ENCODE measurements at places on chromosomes 4 and X.

DNA sequence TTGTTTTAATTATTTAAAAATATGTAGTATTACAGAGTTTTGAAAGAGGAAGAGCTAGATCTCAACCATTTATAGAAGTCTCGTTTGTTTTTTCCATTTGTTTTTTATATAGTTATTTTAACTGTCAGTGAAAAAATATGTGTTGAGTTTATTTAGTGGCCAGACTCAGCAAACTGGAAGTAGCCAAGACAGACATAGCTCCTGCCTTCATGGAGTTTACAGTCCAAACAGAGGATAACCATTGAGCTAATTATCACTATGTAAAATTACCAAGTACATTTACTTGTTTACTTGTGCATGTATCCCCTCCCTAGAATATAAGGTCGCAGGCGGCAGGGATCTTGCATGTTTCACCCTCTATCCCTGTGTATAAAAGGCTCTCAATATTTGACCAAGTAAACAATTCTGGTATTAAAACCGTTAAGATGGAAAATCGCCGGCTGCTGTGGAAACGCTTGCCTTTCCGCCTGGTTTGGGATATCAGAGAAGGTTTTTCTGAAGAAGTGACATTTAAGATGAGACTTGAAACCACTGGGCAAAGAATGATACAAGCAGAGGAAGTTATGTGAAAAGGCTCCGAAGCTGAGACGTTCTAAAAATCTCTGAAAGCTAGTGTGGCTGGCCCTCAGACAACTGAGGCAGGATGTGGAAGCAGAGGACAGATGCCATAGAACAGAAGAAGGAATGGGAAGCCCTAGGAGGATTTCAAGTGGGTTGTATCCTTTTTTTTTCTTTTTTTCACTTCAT lies 1.3 kb upstream of the CCNI start:
- no peaks in the 10 kb centered on the region for H3K27me3 ChIP-seq
- H3K36me3 ChIP-seq: no peaks in the 10 kb centered on the region
- H3K27ac ChIP-seq: peak overlapping the region; percentile 100
- peak overlapping the region; percentile 95 for H3K4me3 ChIP-seq

DNA sequence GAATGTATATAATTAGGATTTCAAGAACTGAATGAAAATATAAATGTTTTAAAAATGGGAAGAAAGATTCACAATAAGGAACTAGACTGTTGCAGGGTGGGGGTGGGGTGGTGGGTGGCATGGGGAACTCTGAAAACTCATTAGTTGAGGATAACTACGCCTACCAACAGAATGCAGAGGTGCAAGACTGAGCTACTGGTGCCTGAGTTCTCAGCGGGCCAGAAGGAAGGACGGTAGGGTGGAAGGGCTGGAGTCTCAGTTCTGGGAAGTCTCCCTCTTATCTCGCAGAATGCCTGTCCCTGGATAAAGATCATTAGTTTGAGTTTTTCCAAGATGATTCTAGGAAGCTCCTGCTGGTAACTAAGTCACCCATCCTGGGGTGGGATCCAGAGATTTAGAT lies 1.3 kb upstream of the SOD3 start:
- no peak overlapping the region for H3K4me3 ChIP-seq
- H3K4me1 ChIP-seq: peaks cover 8% of the 10 kb centered on the region
- H3K27me3 ChIP-seq: no peaks in the 10 kb centered on the region
- no peak overlapping the region for H3K27ac ChIP-seq
- H3K36me3 ChIP-seq: no peaks in the 10 kb centered on the region

GRCh38 chrX:46737462-46737861 lies 21.5 kb downstream of the SLC9A7 start:
- no peak overlapping the region for H3K27ac ChIP-seq
- no peaks in the 10 kb centered on the region for H3K36me3 ChIP-seq
- DNase-seq: no peak
- no peaks in the 10 kb centered on the region for H3K4me1 ChIP-seq
- H3K4me3 ChIP-seq: no peak overlapping the region

- no peaks in the 10 kb centered on the region for H3K27me3 ChIP-seq
- no peak overlapping the region for H3K27ac ChIP-seq
- no peak for DNase-seq
- H3K36me3 ChIP-seq: no peaks in the 10 kb centered on the region
- no peak overlapping the region for H3K4me3 ChIP-seq
- no peaks in the 10 kb centered on the region for H3K4me1 ChIP-seq
Observed at GRCh38 chrX:31061091-31061490, 10.8 kb downstream of the FTHL17 start.

DNA sequence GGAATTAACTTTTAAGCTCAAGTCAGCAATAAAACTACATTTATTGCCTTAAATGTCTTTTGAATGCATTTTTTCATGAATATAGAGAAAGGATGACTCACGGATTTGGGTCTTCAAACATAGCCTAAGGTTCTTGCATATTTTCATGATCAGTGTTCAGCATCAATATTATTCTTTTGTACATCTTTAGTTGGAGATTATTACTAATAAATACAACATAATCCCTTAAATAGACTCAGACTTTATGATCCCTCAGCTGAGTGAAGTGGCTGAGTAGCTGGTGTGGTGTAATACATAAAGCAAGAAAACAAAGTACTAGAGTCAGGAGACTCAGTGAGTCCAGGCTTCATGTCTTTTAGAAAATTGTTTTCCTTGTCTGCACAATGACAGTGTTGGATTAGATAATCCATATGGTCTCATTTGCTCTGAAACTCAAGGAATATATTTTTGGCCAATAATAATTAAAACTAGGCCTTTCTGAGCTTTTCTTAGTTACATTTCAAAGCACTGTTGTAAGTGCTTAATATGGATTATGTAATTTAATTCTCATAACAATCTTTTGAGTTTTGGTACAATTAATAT lies 78.3 kb upstream of the UNC5C start:
- no peak for DNase-seq
- H3K27ac ChIP-seq: no peak overlapping the region
- no peaks in the 10 kb centered on the region for H3K27me3 ChIP-seq

DNA sequence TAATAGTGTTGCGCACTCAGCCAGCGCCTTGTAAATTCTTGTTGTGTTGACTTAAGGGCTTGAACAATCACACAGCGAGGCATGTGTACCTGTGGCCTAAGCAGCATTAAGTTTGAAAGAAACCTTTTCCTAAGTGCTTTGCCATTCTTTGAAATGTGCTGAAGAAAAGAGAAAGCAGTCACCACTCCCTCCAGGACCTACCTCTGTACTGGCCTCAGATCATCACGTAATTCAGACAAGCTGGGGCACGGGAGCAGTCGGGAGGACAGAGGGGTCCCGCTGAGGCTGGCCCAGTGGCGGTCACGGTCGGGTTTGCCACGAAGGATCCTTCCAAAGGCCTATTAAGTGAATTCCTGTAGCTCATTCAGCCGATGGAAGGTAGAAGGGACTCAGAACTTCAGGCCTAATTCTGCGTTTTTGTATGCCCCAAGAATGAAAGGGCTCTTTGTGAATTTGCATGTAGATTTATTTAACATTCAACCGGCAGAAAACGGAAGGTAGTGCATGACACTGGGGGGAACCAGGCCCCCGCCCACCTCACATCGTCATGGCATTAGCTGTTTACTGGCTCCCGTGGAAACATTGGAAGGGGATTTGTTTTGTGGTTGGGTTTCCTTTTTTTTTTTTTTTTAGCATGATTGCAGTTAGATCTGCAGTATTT lies 106.3 kb downstream of the TRAPPC11 start:
- peaks cover 15% of the 10 kb centered on the region for H3K4me1 ChIP-seq
- DNase-seq: no peak
- no peaks in the 10 kb centered on the region for H3K27me3 ChIP-seq
- H3K36me3 ChIP-seq: no peaks in the 10 kb centered on the region
- H3K27ac ChIP-seq: peak overlapping the region; percentile 34

GRCh38 chr4:123593655-123594054 lies 197.1 kb downstream of the SPRY1 start:
- DNase-seq: no peak
- no peak overlapping the region for H3K4me3 ChIP-seq
- no peaks in the 10 kb centered on the region for H3K27me3 ChIP-seq
- H3K27ac ChIP-seq: no peak overlapping the region
- peaks cover 2% of the 10 kb centered on the region for H3K4me1 ChIP-seq
- no peaks in the 10 kb centered on the region for H3K36me3 ChIP-seq

- H3K4me3 ChIP-seq: no peak overlapping the region
- no peak overlapping the region for H3K27ac ChIP-seq
- H3K36me3 ChIP-seq: no peaks in the 10 kb centered on the region
- DNase-seq: no peak
Observed at GRCh38 chr4:159639671-159640323, 536.9 kb downstream of the RAPGEF2 start.

DNA sequence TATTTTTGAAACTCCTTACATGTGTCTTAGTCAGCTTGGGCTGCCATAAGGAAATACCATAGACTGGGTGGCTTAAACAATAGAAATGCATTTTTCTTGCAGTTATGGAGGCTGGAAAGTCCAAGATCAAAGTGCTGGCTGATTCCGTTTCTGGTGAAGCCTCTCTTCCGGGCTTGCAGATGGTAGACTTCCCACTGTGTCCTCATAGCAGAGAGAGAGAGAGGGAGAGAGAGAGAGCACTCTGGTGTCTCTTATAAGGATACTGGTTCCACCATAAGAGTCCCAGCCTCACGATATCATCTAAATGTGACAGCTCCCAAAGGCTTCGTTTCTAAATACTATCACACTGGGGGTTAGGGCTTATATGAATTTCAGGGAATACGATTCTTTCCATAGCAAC lies 39.7 kb downstream of the ENPEP start:
- peak overlapping the region; percentile 50 for H3K4me3 ChIP-seq
- no peak overlapping the region for H3K27ac ChIP-seq
- H3K36me3 ChIP-seq: no peaks in the 10 kb centered on the region
- no peak for DNase-seq
- H3K4me1 ChIP-seq: no peaks in the 10 kb centered on the region

DNA sequence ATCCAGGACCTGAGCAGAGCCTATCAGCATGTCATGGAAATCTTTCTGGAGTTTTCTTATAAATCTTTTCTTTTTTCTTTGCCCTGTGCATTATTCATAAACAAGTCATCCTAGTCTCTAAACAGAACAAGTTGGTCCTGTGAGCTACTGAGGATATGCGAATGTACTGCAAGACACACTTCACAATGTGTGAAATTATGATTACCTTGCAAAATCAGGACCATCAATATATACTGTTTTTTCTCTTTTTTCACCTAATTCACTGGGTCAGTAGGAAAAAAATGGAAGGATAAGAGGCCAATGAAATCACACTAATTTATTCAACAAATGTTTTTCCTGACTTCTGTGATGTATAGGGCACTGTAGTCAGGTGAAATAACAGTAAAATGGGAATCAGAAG lies 14.4 kb upstream of the SORBS2 start:
- H3K27ac ChIP-seq: peak overlapping the region; percentile 10
- H3K27me3 ChIP-seq: no peaks in the 10 kb centered on the region
- H3K4me3 ChIP-seq: no peak overlapping the region
- no peaks in the 10 kb centered on the region for H3K4me1 ChIP-seq

DNA sequence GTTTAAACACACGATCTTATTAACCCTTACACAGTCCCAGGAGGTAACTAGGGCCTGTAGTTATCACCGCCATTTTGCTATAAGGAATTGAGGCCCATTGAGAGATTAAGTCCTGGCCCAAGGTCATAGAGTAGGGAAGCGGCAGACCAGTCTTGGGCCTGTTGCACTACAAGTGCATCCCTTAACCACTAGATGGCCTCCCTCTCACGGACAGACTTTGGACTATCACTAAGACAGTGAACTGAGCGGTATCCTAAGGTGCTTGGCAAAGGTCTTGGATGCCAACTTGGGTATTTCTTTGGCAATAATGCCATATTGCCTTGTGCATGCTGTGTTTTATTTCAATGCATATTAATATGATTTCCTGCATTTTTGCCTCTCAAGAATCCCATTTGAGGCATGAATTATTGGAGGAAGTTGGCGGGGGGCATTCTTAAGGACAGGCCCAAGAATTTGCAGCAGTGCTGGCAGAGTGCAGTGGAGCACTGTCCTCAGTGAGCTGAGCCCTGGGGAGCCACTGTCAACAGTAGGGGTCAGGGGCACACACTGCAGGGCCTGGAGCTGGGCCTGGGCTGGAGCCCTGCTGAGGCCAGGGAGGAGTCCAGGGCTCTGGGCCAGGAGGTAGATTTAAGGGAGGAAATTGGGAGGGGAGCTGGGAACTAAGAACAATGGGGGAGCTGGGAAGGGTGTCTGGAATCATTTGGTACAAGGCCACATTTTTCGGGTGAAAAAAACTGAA lies 147.4 kb downstream of the SMIM20 start:
- H3K27me3 ChIP-seq: no peaks in the 10 kb centered on the region
- no peaks in the 10 kb centered on the region for H3K36me3 ChIP-seq
- DNase-seq: peak; percentile 43
- no peaks in the 10 kb centered on the region for H3K4me1 ChIP-seq

- DNase-seq: peak; percentile 74
- H3K27ac ChIP-seq: peak overlapping the region; percentile 57
- H3K36me3 ChIP-seq: peaks cover 9% of the 10 kb centered on the region
- H3K27me3 ChIP-seq: peaks cover 14% of the 10 kb centered on the region
- no peak overlapping the region for H3K4me3 ChIP-seq
Observed at GRCh38 chr4:152943672-152944071, 7.5 kb downstream of the FHDC1 start.

GRCh38 chr4:34850968-34851367 lies 1393.3 kb downstream of the ARAP2 start:
- no peaks in the 10 kb centered on the region for H3K4me1 ChIP-seq
- H3K27ac ChIP-seq: no peak overlapping the region
- no peak overlapping the region for H3K4me3 ChIP-seq
- H3K27me3 ChIP-seq: no peaks in the 10 kb centered on the region
- no peaks in the 10 kb centered on the region for H3K36me3 ChIP-seq
- DNase-seq: peak; percentile 3

- no peaks in the 10 kb centered on the region for H3K27me3 ChIP-seq
- DNase-seq: no peak
- no peak overlapping the region for H3K27ac ChIP-seq
- no peak overlapping the region for H3K4me3 ChIP-seq
- H3K36me3 ChIP-seq: no peaks in the 10 kb centered on the region
Observed at GRCh38 chr4:121648516-121648915, 48.3 kb downstream of the ANXA5 start.

GRCh38 chrX:115940348-115940747 lies 230.2 kb upstream of the AGTR2 start:
- no peak for DNase-seq
- no peaks in the 10 kb centered on the region for H3K27me3 ChIP-seq
- H3K4me3 ChIP-seq: no peak overlapping the region
- H3K36me3 ChIP-seq: no peaks in the 10 kb centered on the region
- H3K4me1 ChIP-seq: no peaks in the 10 kb centered on the region

DNA sequence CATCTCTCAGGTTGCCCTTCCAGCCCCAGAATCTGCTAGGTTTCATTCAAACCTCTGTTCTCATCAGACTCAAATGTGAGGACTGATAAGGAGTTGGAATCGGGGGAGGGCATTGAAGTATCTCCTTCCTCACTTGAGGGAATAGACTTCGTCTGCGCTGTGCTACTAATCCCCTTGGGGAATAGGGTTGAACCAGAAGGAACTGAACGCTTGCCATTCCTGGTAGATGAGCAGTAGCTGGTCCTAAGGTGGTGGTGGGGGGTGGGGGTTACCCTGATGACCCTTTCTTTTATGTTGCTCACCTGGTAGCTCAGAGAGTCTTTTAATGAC lies 692 bp upstream of the SLC9A7 start:
- H3K4me3 ChIP-seq: peak overlapping the region; percentile 64
- H3K4me1 ChIP-seq: no peaks in the 10 kb centered on the region
- no peak for DNase-seq
- peak overlapping the region; percentile 59 for H3K27ac ChIP-seq
- H3K36me3 ChIP-seq: no peaks in the 10 kb centered on the region

- no peak overlapping the region for H3K4me3 ChIP-seq
- H3K27me3 ChIP-seq: no peaks in the 10 kb centered on the region
- no peaks in the 10 kb centered on the region for H3K4me1 ChIP-seq
Observed at GRCh38 chrX:134537179-134537955, 77.4 kb downstream of the HPRT1 start.

GRCh38 chr4:168248176-168248710 lies 70.3 kb downstream of the DDX60 start:
- no peak overlapping the region for H3K27ac ChIP-seq
- peaks cover 99% of the 10 kb centered on the region for H3K36me3 ChIP-seq
- H3K4me3 ChIP-seq: no peak overlapping the region
- DNase-seq: no peak

All from stomach (tissue), 19 donors.